Inflammatory macrophage (primary cell): ENCODE measurements at places on chromosomes 4 and X.

DNA sequence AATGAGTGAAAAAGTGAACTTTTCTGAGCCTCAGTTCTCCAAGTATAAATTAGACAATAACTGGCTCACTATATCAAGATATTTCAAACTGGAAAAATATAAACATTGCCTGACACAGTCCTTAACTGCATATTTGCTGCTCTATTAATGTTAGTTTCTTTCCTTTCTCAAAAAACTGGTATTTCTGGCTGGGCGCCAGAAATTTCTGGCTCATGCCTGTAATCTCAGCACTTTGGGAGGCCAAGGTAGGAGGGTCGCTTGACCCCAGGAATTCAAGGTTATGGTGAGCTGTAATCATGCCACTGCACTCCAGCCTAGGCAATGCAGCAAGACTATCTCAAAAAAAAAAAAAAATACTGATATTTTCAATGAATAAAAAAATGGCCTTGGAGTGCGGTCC lies 227.0 kb downstream of the MAGEB17 start:
- DNase-seq, result no peak

- no peak for DNase-seq
These were observed 11.2 kb upstream of the ZNF185 start for GRCh38 chrX:152886716-152887115.

DNA sequence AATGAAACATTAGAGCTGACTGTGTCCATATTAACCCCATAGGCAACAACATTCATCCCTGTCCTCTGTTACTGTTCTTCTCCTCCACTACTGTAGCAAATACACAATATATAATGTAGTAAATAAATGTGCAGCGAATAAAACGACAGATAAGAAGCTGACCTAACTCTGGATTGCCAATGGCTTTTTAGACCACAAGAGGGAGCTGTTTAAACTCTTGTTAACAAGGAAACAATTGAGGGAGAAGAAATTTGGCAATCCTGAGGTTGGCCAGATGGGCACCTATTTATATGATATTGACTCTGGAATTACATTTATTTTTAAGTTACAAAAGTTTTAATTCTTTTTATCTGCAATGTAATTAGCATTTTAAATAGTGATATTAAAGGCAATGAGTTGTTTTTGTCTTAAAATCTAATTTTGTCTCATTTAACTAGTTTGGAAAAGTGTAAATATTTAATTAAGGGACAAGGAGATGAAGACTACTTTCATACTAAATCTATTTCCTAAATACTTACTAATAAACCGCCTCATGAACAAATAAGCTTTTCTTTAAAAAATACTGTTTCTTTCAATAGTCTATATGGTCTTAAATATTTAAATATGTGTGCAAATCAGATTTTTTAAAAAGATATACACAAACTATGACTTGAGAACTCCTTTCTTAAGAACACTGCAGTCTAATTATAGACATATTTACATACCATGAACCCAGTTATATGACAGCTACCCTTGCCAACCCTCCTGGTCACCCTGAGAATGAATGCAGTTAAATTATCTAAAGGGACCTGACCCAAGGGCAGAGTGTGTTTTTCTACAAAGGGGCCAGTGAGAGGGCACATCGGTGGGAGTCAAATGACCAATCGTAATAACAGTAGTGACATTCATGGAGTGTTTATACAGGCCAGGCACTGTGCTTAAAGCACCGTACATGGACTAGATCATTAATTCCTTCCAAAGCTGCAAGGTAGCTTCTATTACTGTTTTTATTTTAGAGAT lies 52.9 kb upstream of the HPF1 start:
- peak; percentile 80 for DNase-seq

- no peak for DNase-seq
These were observed 41.6 kb downstream of the AR start for GRCh38 chrX:67585401-67585800.

GRCh38 chrX:16633754-16634153 lies 16.2 kb upstream of the S100G start:
- no peak for DNase-seq

- no peak for DNase-seq
These were observed 10.2 kb upstream of the VAMP7 start for GRCh38 chrX:155870958-155871357.

DNA sequence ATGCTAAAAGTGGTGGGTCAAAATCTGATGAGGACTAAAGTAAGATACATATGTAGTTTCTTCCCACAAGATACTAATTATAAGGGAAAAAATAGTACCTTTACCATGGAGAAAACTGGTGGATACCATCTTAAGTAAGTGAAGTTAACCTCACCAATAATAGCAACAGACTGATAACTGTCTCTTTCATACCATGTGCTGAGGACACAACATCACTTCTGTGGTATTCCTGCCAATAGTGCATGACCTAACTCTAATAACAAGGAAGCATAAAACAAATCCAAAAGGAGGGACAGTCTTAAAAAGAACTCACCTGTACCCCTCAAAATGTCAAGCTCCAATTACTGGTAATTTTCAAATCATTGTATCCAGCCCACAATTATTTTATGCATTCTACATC lies 8.8 kb downstream of the UFSP2 start:
- no peak for DNase-seq

DNA sequence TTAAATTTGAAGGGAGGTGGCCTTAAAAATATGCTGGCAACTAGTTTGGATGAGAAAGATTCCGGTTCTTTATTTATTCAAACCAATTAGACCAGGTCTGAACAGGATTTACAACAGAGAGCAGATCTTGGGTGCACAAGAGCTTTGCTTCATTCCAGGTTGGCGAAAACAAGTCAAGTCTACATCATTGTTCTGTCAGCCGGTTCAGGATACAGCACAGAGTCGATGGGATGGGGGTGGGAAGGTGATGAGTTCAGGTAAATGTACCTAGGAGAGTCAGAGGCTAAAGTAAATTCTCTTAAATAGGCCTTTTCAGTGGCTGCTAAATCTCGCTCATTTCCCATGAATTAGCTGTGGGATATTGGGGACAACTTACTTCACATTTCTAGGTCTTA lies 882 bp upstream of the STIM2 start:
- DNase-seq, result no peak

DNA sequence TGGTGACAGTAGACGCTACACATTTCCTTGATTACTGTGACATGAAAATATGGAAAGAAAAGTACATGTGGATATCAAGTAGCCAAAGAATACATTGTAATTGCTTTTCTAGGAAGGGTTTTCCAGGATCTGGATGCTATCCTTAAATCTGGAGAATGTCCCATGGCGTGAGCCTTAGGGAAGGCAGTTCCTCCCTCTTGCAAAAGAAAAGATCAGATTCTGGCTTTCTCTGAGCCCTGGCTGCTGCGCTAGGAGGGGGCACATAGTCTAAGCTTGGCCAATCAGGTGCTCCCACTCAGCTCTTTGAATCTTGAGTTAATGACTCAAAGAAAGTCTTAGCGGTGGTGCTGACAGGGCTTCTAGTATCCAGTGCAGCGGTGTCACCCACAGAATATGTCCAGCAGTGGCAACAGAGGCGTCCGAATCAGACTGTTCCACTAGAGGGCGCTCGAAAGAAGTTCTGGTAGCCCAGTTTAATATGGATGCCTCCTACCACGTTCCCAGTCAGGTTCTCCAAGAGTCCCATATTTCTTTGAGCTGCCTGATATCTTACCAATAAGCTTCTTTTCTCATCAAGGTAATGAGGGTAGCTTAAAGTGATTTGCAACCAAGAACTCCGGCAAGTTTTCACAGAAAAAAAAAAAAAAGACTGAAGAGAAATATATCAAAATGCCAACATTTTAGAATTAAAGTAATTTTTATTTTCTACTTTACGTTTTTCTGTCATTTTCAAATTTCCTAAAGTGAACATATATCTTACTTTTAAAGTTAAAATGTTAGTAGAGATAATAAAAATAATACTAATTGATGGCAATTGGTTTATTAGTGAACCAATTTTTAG lies 213.4 kb upstream of the S100G start:
- DNase-seq, result peak; percentile 72

DNA sequence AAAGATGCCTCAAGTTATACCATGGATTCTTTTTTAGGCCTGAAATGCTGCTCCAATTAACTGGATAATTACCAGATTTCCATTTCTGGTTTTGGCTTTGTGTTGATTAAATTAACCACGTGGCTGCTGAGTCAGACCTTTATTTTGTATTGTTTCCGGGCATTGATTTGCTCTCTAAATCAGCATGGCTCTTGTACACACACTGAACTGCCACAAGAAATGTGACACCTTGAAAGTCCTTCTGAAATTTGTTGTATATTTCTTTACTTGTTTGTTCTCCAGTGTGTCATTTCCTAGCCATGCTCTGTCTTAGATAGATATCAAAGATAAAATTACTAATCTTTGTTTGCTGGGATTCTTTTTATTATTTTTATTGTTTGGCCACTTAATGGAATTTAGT lies 11.7 kb downstream of the MTTP start:
- no peak for DNase-seq

DNA sequence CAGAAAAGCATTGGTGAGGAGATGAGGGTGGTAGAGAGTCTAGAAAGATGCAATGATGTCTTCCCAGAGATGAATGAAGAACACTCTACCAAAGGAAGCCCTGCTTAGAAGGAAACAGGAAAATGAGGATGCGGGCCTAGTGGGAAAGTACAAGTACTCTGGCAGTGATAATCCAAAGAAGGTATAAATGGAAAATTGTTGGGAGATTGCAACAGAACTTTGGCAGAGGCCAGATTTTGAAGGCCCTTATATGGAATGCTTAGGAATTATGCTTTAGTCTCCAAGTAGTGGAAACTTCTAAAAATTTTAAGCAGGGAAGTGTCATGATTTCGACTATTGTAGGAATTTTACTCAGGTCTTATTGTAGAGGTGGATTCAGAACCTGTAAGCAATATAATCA lies 11.0 kb downstream of the ARSJ start:
- no peak for DNase-seq
